ENCODE measurements at places on chromosomes 7 and 10.

DNA sequence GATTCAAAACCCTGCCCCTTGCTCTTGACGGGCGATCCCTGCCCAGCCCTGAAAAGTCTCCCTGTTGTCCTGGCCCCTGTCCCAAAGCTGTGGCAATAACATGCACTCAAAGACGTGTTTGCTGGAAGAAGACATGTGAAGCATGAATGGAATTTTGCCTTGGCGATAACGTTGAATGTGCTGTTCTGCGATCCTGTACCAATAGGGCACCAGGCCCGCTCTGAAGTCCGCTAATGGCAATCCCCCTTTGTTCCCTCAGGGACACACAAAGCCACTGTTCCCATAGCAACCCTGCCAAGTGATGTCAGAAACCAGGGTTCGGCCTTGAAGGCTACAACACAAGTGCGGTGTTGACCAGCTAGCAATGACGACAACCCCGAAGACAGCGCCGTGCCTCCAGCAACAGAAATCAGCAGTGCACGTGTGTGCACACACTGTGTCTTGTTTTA, 284.6 kb downstream of the KLF6 start:
- DNase-seq = no peak

- no peak for DNase-seq
Measured at GRCh38 chr10:74922921-74923320, 96.5 kb downstream of the KAT6B start.

GRCh38 chr7:39615350-39615975, 7.9 kb upstream of the RALA start:
- no peak for DNase-seq

GRCh38 chr10:57955076-57955475, 312.6 kb downstream of the IPMK start:
- DNase-seq = no peak

GRCh38 chr7:46626261-46626660, 705.2 kb upstream of the IGFBP3 start:
- DNase-seq = no peak

GRCh38 chr7:125427676-125428075, 498.1 kb upstream of the POT1 start:
- no peak for DNase-seq

Data from Kasumi-1 (cell line).